ENCODE measurements at places on chromosomes 2 and 18.

GRCh38 chr2:120776649-120777048, 41.0 kb downstream of the GLI2 start:
- DNase-seq, result no peak

DNA sequence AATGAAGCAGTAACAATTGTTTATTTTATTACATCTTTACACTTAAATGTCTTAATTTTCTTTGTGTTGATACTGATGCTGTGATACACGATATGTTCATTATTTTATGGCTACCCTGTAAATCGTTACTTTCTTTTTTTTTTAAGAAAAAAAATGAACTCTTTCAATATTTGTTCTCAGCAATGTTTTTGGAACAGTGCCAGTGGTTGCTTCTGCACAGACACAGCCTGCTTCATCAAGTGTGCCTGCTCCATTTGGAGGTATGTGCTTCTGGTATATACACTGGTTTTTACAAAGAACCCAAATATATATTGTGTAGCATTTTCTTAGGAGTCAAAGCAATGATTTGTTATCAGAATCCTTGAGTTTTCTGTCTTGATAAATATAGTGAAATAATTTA, 62.2 kb upstream of the SCYGR2 start:
- DNase-seq, result peak; percentile 27

- DNase-seq, result no peak
Measured at GRCh38 chr18:28039078-28039477, 137.9 kb downstream of the CDH2 start.

- no peak for DNase-seq
Measured at GRCh38 chr18:45343365-45343764, 271.9 kb upstream of the SLC14A2 start.

DNA sequence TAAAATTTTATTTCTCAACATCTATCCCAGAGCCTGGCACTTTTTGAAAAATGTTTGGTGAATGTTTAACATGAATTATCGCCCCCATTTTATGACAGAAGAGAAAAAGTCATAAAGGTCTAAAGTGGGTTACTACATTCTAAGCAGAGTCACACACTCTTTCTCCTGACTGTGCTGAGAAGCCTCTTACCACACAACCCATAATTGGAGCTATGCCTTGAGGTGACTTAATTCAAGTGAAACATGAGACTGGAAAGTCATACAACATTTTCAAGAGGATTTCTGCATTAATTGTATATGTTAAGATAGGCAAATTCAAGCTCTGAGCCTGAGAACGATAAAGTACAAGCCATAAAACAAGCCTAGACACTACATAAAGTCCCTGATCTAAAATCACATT, 3.1 kb upstream of the DSEL start:
- DNase-seq, result peak; percentile 88

- no peak for DNase-seq
Measured at GRCh38 chr2:177682006-177682405, 289.4 kb downstream of the AGPS start.

DNA sequence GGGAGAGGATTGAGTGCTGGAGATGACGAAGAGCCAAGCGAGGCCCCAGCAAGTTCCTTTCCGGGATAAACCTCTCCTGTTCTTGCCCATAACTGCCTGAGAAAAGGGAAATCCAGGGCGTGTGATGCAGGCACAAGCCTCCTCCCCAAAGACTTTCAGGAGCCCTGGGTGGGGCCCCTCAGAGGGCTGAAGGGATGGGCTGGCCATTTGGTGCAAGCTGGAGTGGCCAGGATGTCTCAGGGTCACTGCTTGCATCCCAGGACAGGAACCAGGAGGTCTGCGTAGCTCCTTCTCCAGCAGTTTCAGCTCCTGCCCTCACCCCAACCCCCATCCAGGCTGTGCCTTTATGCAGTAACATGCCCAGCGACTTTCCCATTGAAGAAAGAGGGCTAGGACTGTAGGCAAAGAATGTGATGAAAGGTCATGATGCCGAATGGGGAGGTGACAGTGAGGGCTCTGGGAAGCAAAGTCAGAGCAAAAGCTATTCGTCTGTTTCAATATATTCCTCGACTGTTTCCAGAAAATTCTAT, 80.2 kb downstream of the PXDN start:
- no peak for DNase-seq

All from adipocyte (in vitro differentiated cells).